ENCODE measurements at places on chromosomes 1 and 21. TPM values are rescaled to one million over a fixed set of nuclear protein-coding genes. Genes with fewer than 3 reads are reported as not detected.
A peak's percentile ranks its signal among the peaks of the same experiment; 100 is the strongest.

GRCh38 chr1:48059289-48059688 lies 62.1 kb upstream of the TRABD2B start:
- no peaks in the 10 kb centered on the region for H3K27me3 ChIP-seq
- DNase-seq = no peak

GRCh38 chr1:41648230-41648629 lies 163.7 kb upstream of the EDN2 start:
- no peak for DNase-seq
- no peaks in the 10 kb centered on the region for H3K36me3 ChIP-seq
- no peak overlapping the region for H3K4me3 ChIP-seq
- H3K27ac ChIP-seq = no peak overlapping the region

GRCh38 chr1:157751283-157751682 lies 25.6 kb downstream of the FCRL2 start:
- H3K27me3 ChIP-seq = no peaks in the 10 kb centered on the region
- no peak overlapping the region for H3K4me3 ChIP-seq
- H3K27ac ChIP-seq = no peak overlapping the region
- H3K4me1 ChIP-seq = no peaks in the 10 kb centered on the region
- DNase-seq = no peak

- no peak overlapping the region for H3K4me3 ChIP-seq
- peaks cover 33% of the 10 kb centered on the region for H3K4me1 ChIP-seq
- H3K27me3 ChIP-seq = peaks cover 5% of the 10 kb centered on the region
- H3K27ac ChIP-seq = no peak overlapping the region
- H3K36me3 ChIP-seq = no peaks in the 10 kb centered on the region
These were observed 2.4 kb downstream of the NTRK1 start for GRCh38 chr1:156862997-156863599.

DNA sequence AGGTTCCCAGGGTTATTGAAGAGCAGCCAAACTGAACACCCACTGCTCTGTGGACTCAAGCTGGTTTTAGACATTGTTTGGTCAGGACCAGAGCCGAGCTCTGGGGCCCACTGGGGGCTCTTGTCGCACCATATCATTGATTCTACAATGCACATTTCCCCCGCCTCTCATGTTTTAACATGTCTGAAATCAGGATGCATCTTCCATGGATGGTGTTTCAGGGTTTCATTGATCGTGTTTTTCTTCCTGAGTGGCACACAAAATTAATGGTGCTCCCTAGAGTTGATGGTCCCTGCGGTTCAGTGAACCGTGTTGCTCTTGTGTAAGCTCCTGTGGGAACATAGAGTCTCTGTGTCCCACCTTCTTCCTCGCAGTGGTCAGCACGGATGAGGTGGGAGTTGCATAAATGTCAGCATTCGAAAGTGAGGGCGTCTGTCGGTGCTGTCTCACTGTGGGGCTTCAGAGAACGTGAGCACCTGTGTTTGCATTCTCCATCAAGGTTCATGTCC lies 38.3 kb downstream of the GALNT2 start:
- no peak overlapping the region for H3K4me3 ChIP-seq
- no peaks in the 10 kb centered on the region for H3K36me3 ChIP-seq
- peaks cover 41% of the 10 kb centered on the region for H3K4me1 ChIP-seq
- H3K27me3 ChIP-seq = no peaks in the 10 kb centered on the region

GRCh38 chr1:212291505-212292134 lies 6.4 kb downstream of the PPP2R5A start:
- H3K36me3 ChIP-seq = no peaks in the 10 kb centered on the region
- H3K4me3 ChIP-seq = no peak overlapping the region
- H3K27me3 ChIP-seq = no peaks in the 10 kb centered on the region
- peaks cover 50% of the 10 kb centered on the region for H3K4me1 ChIP-seq
- DNase-seq = no peak

DNA sequence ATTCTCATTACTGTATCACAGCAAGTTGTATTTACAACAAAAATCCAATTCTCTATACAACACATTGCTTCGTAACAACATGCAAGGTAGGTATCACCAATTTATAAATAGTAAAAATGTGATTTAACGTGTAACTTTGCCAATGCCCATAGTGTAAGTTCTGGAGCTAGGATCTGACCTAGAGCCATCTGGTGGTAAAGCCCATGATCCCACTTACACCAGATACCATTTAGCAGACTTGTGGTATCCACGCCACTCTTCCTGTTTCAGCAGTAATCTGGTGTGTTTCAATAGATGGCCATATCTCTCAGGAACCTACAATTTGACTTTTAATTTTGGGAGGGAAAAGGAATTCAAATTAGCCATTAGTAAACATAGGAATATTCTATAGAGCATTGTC lies 10.2 kb downstream of the SETSIP start:
- no peaks in the 10 kb centered on the region for H3K27me3 ChIP-seq
- no peak overlapping the region for H3K27ac ChIP-seq
- H3K36me3 ChIP-seq = no peaks in the 10 kb centered on the region
- H3K4me3 ChIP-seq = no peak overlapping the region

- no peaks in the 10 kb centered on the region for H3K27me3 ChIP-seq
- no peaks in the 10 kb centered on the region for H3K36me3 ChIP-seq
- no peak overlapping the region for H3K4me3 ChIP-seq
These were observed 607.8 kb downstream of the NCAM2 start for GRCh38 chr21:21606041-21606440.

GRCh38 chr1:68873144-68873543 lies 376.3 kb upstream of the DEPDC1 start:
- H3K36me3 ChIP-seq = no peaks in the 10 kb centered on the region
- no peak overlapping the region for H3K27ac ChIP-seq

DNA sequence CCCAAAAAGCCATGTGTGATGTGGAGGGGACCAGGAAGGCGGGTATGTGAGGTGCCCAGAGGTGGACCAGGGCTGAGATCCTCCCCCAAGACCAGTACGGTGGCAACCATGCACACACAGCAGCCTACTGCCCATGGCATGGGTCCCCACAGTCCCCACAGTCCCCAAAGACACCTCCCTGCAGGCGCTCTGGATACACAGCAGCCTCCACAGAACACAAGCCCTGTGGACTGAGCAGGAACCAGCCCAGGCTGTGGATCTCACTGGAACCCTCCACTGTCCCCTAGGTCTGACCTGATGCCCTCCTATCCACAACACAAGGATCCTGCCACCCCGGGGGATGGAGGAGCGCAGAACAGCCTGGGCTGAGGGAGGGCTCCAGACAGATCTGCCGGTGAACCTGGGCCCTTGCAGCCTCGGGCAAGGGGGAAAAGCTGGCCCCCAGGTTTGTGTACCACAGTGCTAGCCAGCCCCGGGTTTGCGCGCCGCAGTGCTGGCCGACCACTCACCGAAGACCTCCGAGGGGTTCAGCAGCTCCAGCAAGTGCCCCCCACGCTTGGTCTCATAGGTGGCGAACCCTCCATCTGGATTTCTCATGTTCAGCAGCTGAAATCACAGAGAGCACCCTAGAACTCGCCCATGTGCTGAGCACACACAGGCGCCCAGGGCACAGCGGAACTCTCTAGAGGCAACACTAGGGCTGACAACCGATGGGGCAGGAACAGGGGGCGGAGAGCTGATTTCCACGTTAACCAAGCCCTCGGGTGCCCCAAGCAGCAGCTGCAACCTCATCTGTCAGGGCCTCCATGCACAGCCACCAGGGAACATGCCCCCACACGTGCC lies 22.1 kb upstream of the SPATC1L start:
- no peak overlapping the region for H3K27ac ChIP-seq
- no peak for DNase-seq

- no peak overlapping the region for H3K4me3 ChIP-seq
- DNase-seq = no peak
- H3K27ac ChIP-seq = no peak overlapping the region
- no peaks in the 10 kb centered on the region for H3K27me3 ChIP-seq
- H3K4me1 ChIP-seq = peaks cover 37% of the 10 kb centered on the region
These were observed 183.9 kb upstream of the ESRRG start for GRCh38 chr1:216907100-216907499.

DNA sequence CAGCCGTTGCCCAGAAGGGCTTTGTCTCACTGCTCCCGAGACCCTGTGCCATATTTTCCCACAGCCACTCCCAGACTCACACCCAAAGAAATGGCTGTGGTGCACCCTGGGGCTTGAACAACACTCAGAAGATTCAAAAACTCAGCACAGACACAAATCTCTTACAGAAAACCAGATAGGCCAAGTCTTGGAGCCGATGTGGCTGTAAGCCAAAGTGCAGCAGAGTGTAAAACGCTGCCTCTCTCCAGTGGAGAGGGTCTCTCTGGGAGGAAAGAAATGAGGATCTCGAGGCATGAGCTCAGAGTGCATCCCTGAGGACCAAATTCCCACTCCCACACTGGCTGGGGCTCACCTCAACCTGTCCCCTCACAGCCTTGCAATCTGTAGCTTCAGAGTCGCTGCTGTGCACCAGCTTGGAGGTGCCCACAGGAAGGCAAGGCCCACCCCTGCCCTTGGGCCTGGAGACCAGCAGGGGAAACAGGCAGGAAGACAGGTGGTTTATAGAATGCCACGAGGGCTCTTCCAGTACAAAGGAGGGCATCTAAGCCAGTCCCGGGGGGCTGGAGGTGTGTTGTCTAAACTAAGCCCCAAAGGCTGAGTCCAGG lies 171.3 kb upstream of the AJAP1 start:
- DNase-seq = no peak
- H3K4me3 ChIP-seq = no peak overlapping the region
- no peak overlapping the region for H3K27ac ChIP-seq
- H3K27me3 ChIP-seq = no peaks in the 10 kb centered on the region

DNA sequence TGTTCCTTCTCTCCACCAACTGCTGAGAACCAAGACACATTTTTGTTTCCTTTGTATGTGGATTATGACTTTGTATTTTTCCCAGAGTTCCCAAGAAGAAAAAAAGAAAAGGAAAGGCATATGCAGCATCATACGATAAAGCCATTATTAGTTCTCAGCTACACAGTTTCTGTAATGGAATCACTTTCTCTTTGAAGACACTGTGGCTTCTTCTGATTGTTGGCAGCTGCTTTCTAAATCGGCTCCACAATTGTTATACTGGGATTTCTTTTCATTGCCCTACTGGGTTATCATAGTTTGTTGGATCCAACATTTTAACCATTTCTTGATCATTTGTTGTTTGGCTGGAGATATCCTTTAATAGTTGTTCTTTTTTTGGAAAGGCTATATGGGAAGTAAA lies 89.5 kb upstream of the HIVEP3 start:
- no peaks in the 10 kb centered on the region for H3K27me3 ChIP-seq
- H3K4me3 ChIP-seq = no peak overlapping the region

GRCh38 chr1:6343506-6344405 lies 49.8 kb downstream of the ACOT7 start:
- no peaks in the 10 kb centered on the region for H3K4me1 ChIP-seq
- H3K27ac ChIP-seq = peak overlapping the region; percentile 39
- H3K4me3 ChIP-seq = no peak overlapping the region
- no peak for DNase-seq
- H3K36me3 ChIP-seq = no peaks in the 10 kb centered on the region
- H3K27me3 ChIP-seq = no peaks in the 10 kb centered on the region

- H3K27me3 ChIP-seq = no peaks in the 10 kb centered on the region
- no peaks in the 10 kb centered on the region for H3K36me3 ChIP-seq
- no peak for DNase-seq
- H3K4me3 ChIP-seq = no peak overlapping the region
These were observed 33.3 kb upstream of the TDRD10 start for GRCh38 chr1:154468535-154469250.

DNA sequence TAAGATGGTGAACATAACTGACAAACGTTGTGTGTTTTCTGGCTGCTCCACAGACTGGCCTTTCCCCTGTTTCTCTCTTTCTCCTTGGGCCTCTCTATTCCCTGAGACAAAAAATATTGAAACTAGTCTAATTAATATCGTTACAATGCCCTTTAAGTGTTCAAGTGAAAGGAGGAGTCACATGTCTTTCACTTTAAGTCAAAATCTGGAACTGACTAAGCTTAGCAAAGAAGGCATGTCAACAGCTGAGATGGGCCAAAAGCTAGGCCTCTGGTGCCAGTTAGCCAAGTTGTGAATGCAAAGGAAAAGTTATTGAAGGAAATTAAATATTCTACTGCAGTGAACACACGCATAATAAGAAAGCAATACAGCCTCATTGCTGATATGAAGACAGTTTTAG lies 32.2 kb upstream of the FCRL3 start:
- no peaks in the 10 kb centered on the region for H3K36me3 ChIP-seq
- DNase-seq = no peak
- H3K27ac ChIP-seq = no peak overlapping the region
- H3K27me3 ChIP-seq = no peaks in the 10 kb centered on the region
- no peak overlapping the region for H3K4me3 ChIP-seq

DNA sequence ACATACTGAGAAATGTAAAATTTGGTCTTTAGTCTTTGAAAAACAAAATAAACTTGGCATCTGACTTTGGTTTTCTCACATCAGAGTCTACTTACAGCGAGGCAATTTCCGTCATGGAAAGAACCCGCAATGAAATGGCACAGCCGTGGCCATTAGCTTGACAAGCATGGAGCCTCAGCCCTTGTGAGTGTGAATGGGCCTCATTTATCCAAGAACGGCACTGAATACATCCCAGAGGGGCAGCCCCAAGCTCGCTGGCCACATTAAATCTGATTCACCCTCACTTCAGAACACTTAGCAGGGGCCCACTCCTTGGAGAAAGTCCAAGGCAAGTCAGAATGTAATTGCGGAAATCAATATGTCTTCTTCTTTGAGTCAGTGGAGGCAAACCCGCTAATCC lies 64.8 kb downstream of the ERG start:
- H3K27me3 ChIP-seq = no peaks in the 10 kb centered on the region
- no peaks in the 10 kb centered on the region for H3K36me3 ChIP-seq
- H3K27ac ChIP-seq = no peak overlapping the region
- DNase-seq = no peak

DNA sequence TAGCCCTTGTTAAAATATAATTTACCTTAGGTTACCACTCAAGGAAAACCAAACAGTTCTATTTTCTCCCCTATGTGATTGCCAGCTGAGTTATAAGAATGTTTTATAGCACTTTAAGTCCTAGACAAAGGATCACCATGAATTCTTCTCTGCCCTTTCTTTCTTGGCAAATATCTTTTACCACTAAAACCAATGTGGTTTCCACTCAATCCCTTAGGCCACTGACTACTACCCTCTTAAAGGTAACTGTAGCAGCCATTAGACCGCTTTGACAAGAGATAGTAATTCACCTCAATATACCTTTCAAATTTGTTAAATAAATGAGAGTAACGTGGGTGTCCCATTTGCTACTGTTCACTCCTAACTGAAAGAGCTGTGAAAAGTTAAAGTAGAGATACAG lies 307.9 kb upstream of the PRMT6 start:
- H3K4me1 ChIP-seq = no peaks in the 10 kb centered on the region
- no peak for DNase-seq
- no peak overlapping the region for H3K4me3 ChIP-seq
- no peak overlapping the region for H3K27ac ChIP-seq
- no peaks in the 10 kb centered on the region for H3K27me3 ChIP-seq

GRCh38 chr1:169103480-169103893 lies 3.0 kb upstream of the ATP1B1 start:
- H3K4me3 ChIP-seq = no peak overlapping the region
- peaks cover 66% of the 10 kb centered on the region for H3K4me1 ChIP-seq
- H3K27ac ChIP-seq = no peak overlapping the region

Gene FOXD3
- not detected for total RNA-seq

Gene TLR5
- total RNA-seq = 1.8 TPM

Gene FAM163A
- total RNA-seq = not detected

Gene SPRR3
- 1.0 TPM for total RNA-seq

Gene YARS1
- total RNA-seq = 184 TPM

Gene LCE1F
- total RNA-seq = not detected

Gene ARHGAP30
- total RNA-seq = not detected

Gene TEX38
- not detected for total RNA-seq
